Suprapubic skin (tissue), 4 donors: ENCODE measurements at places on chromosomes 4 and X.

- DNase-seq: no peak
These were observed 83.8 kb downstream of the EGF start for GRCh38 chr4:109996526-109996925.

DNA sequence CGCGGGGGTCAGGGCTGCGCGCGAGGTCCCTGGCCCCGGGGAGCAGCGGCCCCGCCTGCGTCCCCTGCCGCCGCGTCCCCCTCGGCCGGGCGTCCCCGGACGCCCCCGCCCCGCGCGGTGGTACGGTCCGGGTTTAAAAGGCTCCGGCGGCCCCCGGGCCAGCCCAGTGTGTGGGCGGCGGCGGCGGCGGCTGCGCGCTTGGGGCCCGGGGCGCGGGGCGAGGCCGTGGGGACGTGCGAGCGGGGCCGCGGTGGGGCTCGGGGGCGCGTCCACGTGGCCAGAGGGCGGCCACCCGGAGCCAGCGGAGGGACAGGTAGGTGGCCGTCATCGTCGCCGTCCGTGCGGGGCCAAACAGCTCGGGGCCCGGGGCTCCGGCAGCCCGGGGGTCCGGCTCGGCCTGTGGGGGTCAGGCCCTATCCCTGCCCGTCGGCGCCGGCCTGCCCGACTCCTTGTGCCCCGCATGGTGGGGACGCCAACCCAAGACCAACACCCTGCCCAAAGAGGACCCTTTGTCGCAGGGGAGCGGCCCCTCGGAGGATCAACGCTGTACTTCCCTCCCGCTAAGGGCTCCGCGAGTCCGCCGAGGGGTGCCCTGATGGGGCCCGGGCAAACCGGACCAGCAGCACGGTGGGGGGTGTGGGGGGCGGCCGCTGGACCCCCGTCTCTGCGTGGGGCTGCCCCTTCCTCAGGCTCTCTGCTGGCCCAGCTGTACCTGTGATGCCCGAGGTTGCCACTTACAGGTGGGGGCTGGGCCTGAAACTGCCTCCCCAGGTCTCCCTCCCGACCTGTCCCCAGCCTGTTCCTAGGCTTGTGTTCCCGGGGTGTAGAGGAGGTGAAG is at the start of gene PLXNA3:
PLXNA3 (plus strand) TSS at position 166 of the 838 bp plus-strand sequence. CDS start 1,903 bp downstream, outside the sequence.
- DNase-seq: no peak

DNA sequence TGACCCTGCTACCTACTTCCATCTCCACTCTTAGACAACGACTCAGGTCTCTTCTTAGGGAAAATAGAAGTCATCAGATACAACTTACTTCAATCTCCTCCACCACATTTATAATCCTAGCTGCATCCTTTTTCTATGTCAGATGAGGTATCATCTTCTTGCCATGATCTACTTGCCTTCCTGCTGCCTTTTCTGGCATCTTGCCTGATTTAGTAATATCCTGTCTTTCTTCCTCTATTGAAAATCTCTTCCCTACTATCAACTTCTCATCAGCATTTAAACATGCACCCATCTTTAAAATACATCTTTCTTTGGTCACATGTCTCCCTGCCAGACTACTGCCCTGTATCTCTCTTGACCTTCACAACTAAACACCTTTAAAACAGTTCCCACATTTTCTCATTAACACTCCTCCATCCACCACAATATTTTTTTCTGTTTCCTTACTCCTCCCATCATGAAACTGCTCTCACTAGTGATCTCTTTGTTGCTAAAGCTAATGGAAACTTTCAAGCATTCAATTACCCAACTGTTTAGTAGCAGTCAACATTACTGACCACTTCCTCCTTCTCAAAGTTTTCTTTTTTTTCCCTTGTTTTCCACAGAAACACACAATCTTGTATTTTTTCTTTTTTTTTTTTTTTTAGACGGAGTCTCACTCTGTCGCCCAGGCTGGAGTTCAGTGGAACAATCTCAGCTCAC is 100.8 kb upstream of the CXorf66 start:
- no peak for DNase-seq

- peak; percentile 38 for DNase-seq
These were observed 529.4 kb upstream of the AMOT start for GRCh38 chrX:113370006-113370405.

DNA sequence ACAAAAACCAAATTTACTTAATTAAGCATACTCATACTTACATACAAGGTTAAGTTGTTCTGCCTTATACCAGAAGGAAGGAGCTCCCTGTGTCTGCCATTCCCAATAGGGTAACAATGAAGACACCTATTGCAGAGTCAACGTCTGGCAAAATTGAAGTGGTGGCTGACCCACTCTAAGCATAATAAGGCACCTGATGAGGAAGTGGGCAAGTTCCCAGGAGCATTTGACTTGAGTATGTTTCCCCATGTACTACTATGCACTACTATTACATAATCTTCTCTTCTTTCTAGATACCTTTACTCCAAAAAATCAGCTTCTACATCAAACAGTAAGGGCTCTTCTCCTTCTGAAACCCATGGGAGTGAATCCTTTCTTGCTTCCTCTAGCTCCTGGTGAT is 591.5 kb downstream of the PPARGC1A start:
- no peak for DNase-seq

DNA sequence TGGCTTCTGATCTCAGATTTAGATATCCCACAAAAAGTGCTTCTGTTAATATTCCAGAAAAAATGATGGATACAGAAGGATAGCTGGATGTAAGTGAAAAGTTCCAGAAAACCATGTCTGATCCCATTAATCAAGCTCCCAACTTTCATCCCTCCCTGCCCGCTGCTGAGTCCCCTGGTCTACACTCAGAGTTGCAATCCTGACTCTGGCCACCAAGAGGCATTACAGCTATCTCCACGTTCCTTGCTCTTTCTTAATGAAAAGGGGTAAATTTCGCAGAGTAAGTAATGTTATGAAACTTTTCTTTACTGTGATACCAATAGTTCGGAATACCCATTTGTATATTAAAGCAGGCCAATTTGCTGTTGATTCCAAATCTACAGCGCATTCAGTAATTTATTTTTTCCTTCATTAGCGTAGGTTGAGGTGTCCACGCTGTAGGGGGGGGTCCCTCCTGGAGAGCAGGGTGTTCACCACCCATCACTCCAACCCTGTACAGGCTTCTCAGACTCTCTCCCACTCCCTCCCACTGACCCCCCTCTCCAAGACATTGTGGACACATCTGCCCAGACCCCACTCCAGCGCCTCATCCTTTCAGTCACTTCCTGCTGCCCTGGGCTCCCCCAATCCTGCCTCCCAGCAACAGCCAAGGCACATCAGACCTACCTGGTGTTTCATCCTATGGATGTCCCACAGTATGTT is 55.1 kb downstream of the RAB40A start:
- DNase-seq: no peak

DNA sequence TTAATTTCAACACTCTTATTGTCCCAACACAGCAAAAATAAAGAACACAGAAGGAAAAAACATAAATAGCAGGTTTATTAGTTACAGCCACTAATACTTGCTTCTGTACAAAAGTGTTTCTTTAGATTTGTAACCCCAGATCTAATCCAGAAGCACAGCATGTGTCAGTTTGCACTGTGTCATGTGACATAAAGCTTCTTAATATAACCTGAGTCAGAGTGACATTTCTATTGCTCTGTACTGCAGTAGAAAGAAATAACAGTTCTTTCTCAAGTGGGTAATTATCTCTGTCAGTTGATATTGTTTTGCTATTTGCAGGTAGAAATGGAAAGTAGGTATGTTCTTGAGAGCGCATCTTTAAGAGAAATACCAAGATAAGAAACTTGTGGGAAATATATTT is 422.5 kb downstream of the ZIC3 start:
- DNase-seq: no peak

- DNase-seq: no peak
These were observed 12.0 kb downstream of the TMEM165 start for GRCh38 chr4:55407764-55408163.

DNA sequence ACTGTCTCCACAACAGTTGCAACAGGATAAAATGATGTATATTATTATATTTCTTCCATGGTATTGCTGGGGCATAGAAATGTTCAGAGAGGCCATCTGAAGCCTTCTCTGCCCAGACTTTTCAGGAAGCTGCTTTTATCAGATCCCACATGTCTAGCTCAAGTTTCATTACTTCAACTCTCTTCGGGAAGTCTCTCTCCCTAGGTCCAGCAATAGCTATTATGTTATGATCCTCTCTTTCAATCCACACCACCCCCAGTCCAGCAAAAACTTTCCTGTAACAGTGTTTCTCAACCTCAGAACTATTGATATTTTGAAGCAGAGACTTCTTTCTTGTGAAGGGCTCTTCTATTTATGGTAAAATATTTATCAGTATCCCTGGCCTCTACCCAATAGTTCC is 44.9 kb downstream of the CXCL1 start:
- DNase-seq: no peak

GRCh38 chrX:113529426-113530013 is 688.9 kb upstream of the AMOT start:
- DNase-seq: no peak

DNA sequence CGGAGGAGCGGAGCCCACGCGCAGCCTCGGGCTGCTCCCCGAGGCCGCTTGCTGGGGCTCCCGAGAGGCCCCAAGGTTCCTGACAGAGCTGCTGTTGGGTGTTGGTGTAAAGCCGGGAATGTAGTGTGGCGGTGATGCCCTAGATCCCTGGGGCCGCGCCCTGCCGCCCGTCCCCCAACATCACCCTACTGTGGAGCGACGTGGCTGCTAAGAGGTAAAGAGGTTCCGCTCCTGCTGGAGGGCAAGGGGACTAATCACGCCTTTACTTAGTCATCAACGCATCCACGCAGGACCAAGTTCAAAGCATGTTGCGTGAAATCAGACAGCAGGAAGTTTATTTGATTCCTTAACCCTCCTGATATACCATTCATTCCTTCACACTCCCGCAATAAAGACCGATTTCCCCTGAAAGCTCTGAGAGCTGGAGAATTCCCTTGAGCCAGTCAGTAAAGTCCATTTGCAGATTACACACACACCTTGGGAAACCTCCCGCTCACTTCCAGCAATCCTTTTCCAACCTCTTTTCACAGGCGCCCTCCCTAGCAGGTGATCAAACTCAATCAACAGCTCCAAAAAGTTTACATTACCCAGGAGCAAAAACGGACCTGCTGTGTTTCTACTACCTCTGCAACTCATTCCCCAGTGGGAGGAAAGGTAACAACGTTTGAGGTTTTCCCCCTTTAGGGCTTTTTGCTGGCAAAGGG is 579 bp upstream of the GABRA2 start:
- no peak for DNase-seq

DNA sequence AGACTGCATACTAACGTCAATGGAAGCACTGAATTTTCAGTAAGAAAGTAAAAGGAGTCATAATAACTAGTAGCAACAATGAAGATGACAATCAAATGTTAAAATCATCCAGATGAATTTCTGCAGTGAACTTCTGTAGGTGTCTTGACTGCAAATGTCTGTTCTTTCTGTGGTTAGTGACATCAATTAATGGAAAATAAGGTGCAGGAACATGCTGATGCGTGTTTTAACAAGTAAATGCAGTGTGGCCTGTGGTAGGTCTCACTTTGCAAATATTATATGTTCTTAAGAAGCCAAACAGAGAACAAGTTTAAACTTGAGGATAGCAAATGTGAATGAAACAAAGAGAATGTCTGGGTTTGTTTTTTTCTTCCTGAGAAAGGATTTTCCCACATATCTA is 2.6 kb upstream of the DTHD1 start:
- no peak for DNase-seq

DNA sequence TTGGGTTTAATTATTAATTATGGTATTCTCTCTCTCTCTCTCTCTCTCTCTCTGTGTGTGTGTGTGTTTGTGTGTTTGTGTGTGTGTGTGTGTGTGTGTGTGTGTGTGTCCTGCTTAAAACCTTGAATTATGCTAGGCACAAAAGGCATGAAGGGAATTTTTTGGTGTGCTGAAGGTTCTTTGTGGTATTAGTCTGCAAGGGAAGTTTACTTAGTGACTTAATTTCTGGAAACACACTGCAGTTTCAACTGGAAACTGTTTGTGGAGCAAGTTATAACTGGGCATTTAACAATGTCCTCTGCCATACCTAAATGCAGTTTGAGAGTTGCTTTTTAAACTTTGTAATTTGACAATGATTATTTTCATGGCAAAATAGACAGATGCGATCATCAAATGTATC is 111.7 kb downstream of the FRMPD4 start:
- DNase-seq: no peak

GRCh38 chr4:173426064-173426463 is 27.1 kb upstream of the SCRG1 start:
- DNase-seq: no peak

DNA sequence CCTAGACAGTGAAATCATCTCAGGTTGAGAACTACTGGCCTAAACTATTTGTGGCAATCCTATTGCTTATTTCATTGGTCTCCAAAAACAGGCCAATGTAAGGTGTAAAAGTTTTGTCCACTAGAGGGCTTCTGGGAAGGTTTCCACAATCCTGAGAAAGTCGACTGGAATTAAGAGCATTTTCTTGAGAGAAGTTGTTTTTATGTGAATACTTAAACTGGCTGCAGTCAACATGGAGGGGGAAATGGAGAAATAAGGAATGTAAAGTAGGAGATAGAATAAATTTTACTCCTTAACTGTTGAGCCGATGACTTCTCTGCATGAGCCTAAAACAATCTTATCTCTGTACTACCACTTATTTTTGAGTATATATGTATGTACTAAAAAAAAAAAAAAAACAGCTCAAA is 11.0 kb upstream of the EIF4E start:
- DNase-seq: no peak

DNA sequence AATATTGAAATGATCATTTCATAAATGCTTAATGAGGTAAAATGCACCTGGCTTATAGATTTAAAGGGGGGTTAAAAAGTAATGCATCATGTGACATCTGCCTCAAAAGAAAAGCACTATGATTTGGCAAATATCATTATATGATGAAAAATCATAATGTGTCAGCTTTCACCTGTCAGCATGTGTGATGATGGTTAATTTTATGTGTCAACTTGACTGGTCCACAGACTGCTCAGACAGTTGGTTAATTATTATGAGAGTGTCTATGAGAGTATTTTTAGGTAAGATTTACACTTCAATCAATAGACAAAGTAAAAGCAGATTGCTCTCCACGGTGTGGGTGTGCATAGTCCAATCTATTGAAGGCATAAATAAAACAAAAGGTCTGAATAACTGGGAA is 1986.7 kb downstream of the PCDH7 start:
- no peak for DNase-seq

- DNase-seq: no peak
These were observed 66.6 kb downstream of the ATXN3L start for GRCh38 chrX:13253223-13253622.

DNA sequence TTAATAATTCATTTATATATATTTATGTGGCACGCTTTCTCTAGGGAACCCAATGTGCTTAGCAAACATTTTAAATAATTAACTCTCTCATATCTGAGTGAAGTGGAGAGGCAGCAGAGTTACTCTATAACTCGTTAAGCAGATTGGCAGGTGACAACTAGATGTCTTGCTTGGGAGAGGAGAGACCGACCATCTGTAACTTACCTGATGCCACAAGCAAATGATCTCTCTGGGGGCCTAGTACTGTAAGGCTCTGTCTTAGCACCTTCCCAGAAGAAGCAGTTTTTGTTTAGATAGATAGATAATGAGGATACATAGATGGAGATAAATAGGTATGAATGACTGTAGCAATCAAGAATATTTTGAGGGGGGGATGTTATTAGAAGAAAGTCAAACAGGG is 11.9 kb upstream of the SEL1L3 start:
- no peak for DNase-seq
